ENCODE measurements at places on chromosomes 3 and 15.

GRCh38 chr15:78425643-78426042, 12.4 kb upstream of the IREB2 start:
- DNase-seq, result no peak

GRCh38 chr15:71168166-71168834, 53.0 kb downstream of the THSD4 start:
- no peak for DNase-seq

GRCh38 chr15:69311319-69311721, 12.6 kb downstream of the PAQR5 start:
- no peak for DNase-seq

- DNase-seq, result no peak
Measured at GRCh38 chr3:115381573-115381912, 234.5 kb upstream of the ZBTB20 start.

- DNase-seq, result no peak
Measured at GRCh38 chr15:52104532-52105004, 8.0 kb downstream of the BCL2L10 start.

Measured in amygdala (tissue), 56 donors.